Left ventricle myocardium inferior (tissue), 1 donor: ENCODE measurements at places on chromosomes 11 and 22. TPM values are rescaled to one million over a fixed set of nuclear protein-coding genes. Genes with fewer than 3 reads are reported as not detected.

- H3K27me3 ChIP-seq = peaks cover 22% of the 10 kb centered on the region
- no peaks in the 10 kb centered on the region for H3K4me1 ChIP-seq
- no peak for DNase-seq
- H3K27ac ChIP-seq = no peak overlapping the region
Observed at GRCh38 chr11:2237457-2238238, 32.7 kb downstream of the ASCL2 start.

DNA sequence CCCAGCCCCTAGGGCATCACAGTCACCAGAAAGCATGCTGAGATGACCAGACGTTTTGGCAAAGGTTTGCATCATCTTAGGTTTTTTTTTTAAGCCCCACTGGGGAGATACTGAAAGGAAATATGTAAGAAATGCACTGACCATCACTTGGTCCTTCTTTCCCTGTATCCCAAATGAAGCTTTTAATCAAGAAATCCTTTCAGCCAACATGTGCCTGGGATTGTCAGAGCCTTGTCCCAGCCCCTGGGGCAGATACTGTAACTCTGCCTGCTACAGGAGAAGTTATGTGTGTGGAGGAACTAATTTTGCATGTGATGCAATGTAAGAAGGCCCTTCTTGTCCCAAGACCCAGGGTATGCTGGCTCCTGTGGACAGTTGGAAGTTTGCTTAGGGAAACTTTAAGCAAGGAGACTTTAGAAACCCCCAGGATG, 65.6 kb downstream of the PPFIBP2 start:
- peaks cover 90% of the 10 kb centered on the region for H3K4me1 ChIP-seq
- H3K27me3 ChIP-seq = no peaks in the 10 kb centered on the region
- no peak for DNase-seq
- H3K27ac ChIP-seq = peak overlapping the region; percentile 85

DNA sequence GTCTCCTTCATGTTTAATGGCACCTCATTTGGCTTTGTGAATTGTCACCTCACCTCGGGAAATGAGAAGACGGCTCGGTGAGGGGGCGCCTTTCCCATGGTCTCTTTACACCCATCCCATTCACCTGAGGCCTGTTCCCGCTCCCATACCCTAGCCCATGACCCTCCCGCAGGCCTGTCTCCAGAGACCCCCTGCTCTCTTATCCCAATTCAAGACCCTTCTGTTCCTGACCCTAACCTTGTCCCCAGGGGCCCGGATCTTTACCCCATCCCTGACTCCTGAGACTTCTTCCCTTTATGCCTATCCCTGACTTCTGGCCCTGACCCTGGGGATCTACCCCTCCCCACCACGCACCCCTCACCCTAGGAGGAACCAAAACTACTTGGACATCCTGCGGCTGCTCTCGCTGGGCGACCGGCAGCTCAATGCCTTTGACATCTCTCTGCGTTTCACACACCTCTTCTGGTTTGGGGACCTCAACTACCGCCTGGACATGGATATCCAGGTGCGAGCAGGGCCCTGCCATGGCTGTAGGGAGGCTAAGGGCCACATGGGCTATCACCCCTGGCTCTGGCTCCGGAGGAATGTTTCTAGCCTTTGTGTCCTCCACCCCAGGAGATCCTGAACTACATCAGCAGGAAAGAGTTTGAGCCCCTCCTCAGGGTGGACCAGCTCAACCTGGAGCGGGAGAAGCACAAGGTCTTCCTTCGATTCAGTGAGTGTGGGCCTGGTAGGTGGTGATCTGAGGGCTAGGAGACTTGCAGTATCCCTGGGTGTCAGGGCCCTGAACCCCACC, 7.9 kb downstream of the INPPL1 start:
- peaks cover 51% of the 10 kb centered on the region for H3K4me1 ChIP-seq
- H3K27ac ChIP-seq = no peak overlapping the region
- H3K36me3 ChIP-seq = peaks cover 98% of the 10 kb centered on the region
- no peaks in the 10 kb centered on the region for H3K27me3 ChIP-seq

- H3K27me3 ChIP-seq = peaks cover 23% of the 10 kb centered on the region
- no peak overlapping the region for H3K27ac ChIP-seq
- H3K4me3 ChIP-seq = no peak overlapping the region
- no peaks in the 10 kb centered on the region for H3K4me1 ChIP-seq
- H3K36me3 ChIP-seq = no peaks in the 10 kb centered on the region
Observed at GRCh38 chr11:61671527-61671926, 8.7 kb upstream of the DAGLA start.

- peaks cover 4% of the 10 kb centered on the region for H3K27me3 ChIP-seq
- H3K4me1 ChIP-seq = no peaks in the 10 kb centered on the region
- H3K4me3 ChIP-seq = no peak overlapping the region
- no peaks in the 10 kb centered on the region for H3K36me3 ChIP-seq
- no peak for DNase-seq
- H3K27ac ChIP-seq = no peak overlapping the region
Observed at GRCh38 chr11:5107285-5107684, 30.9 kb downstream of the OR52A5 start.

DNA sequence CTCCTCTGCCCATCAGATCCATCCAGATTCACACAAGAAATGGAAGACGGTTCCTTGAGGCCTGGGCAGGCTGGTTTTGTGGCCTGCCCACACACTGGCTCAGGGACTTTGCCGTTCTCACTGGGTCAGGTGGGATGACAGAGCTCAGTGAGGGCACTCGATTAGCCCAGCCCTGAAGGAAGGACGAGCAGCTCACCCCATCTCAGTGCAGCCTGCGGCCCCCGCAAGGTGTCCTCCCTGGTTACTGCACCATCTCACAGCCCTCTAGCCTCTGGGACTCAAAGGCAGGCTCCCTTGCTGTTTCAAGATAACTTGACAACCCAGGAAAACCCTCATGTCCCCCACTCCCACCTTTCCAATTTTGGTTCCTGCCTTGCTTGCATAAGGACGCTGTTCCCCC, 4.2 kb downstream of the SLC16A8 start:
- peaks cover 18% of the 10 kb centered on the region for H3K27me3 ChIP-seq
- H3K36me3 ChIP-seq = peaks cover 7% of the 10 kb centered on the region
- DNase-seq = no peak
- no peak overlapping the region for H3K27ac ChIP-seq
- peaks cover 21% of the 10 kb centered on the region for H3K4me1 ChIP-seq

DNA sequence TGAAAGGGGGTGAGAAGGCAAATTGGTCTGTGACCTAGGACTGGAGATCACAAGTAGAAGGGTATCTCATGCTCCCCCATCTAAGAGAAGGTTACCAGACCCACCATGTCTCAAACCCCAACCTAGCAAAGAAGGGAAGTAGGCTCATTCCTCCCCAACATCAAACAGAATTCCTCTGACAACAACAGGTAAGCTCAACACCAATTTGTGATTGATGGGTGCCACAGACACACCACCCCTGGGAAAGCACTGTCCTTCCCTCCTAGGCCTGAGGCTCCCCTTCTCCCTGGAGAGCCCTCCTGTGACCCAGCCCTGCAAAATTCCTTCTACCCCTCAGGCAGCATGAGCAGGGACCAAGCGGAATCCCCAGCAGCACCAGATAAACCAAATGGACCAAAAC, 154.3 kb downstream of the BUD13 start:
- H3K36me3 ChIP-seq = no peaks in the 10 kb centered on the region
- H3K4me3 ChIP-seq = no peak overlapping the region
- H3K27ac ChIP-seq = no peak overlapping the region
- H3K27me3 ChIP-seq = peaks cover 48% of the 10 kb centered on the region
- no peak for DNase-seq
- no peaks in the 10 kb centered on the region for H3K4me1 ChIP-seq

DNA sequence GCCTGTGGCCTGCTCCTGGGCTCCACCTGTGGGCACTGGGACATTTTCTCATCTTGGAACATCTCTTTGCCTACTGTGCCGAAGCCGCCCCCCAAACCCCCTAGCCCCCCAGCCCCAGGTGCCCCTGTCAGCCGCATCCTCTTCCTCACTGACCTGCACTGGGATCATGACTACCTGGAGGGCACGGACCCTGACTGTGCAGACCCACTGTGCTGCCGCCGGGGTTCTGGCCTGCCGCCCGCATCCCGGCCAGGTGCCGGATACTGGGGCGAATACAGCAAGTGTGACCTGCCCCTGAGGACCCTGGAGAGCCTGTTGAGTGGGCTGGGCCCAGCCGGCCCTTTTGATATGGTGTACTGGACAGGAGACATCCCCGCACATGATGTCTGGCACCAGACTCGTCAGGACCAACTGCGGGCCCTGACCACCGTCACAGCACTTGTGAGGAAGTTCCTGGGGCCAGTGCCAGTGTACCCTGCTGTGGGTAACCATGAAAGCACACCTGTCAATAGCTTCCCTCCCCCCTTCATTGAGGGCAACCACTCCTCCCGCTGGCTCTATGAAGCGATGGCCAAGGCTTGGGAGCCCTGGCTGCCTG, 1.4 kb downstream of the SMPD1 start:
- H3K27ac ChIP-seq = peak overlapping the region; percentile 94
- peaks cover 29% of the 10 kb centered on the region for H3K36me3 ChIP-seq
- no peak for DNase-seq
- H3K4me1 ChIP-seq = peaks cover 28% of the 10 kb centered on the region

- no peak for DNase-seq
- H3K27ac ChIP-seq = peak overlapping the region; percentile 79
- H3K4me3 ChIP-seq = no peak overlapping the region
- no peaks in the 10 kb centered on the region for H3K27me3 ChIP-seq
- H3K4me1 ChIP-seq = peaks cover 64% of the 10 kb centered on the region
Observed at GRCh38 chr22:24420072-24420976, 7.1 kb upstream of the ADORA2A start.

DNA sequence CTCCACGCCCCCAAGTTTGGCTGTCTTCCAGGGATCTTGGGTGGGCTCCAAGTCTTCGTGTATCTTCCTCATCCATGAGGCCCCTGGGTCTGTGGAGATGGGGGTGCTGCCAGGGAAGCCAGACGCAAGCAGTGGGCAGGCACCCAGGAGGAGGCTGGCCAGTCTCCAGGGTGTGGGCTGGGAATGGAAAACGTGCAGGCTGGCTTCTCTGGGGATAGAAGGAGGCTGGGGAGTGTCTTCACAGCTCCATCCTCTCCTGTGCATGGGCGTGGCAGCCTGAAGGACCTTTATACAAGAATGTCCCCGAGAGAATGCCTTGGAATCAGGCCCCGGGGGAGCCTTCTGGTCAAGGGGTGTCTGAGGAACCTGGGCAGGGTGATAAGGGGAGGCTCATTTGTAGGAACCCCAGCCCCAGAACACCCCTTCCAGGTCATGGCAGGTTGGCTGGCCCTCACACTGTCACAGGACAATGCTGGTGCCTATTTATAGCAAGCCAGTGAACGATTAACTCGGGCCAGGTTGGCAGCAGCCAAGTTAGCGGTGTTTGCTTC, 14.0 kb downstream of the SGSM1 start:
- H3K36me3 ChIP-seq = no peaks in the 10 kb centered on the region
- peaks cover 42% of the 10 kb centered on the region for H3K4me1 ChIP-seq
- peak overlapping the region; percentile 85 for H3K27ac ChIP-seq
- H3K4me3 ChIP-seq = peak overlapping the region; percentile 17
- peak; percentile 74 for DNase-seq

DNA sequence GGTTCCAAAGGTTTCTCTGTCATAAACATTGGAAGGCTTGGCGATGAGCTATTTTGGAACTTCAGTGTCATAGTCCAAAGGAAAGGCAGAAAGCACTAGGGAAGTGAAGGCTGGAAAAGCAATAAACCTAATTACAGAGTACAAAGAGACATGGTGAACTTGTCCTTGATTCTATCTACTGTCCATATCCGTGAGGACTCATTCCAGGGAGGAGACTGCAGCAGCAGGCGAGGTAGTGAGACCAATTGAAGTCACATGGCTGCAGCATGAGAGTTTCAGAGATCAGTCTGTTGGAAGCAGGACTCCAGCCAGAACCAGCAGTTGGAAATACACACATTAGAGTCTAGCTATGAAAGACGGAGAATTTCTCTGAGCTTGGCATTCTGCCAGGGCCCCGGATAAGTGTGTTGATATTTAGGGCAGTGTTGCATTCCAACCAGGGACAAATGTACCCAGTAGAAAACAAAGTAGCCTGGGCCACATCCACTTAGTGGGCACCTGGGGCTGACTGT, 54.1 kb upstream of the ARHGAP42 start:
- H3K4me1 ChIP-seq = peaks cover 44% of the 10 kb centered on the region
- H3K27ac ChIP-seq = peak overlapping the region; percentile 82
- H3K4me3 ChIP-seq = peak overlapping the region; percentile 26
- no peaks in the 10 kb centered on the region for H3K27me3 ChIP-seq
- H3K36me3 ChIP-seq = no peaks in the 10 kb centered on the region

DNA sequence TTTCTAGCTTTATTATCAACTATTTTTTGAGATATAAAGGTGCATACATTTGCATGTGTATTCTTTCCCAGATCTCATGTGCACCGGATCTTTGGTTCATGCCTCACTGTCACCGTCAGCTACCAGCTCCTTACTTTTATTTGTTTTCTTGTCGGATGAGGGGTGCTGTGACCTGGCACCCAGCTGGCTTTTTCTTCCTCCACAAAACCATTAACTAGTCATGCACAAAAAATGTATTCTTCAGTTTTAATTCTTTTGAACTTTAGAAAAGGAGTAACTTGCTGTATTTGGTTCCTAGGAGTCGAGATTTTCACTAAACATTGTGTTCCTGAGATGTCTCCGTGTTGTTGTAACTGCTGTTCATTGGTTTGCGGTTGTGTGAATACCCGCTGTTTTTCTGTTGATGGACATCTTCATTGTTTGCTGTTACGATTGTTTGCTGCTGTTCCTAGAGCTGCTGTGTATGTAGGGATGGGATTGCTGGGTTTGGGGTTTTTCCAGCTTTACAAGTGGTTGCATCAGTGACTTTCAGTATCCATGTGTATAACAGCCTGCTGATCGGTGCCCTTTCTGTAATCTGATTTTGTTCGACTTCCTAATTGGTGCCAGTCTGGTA, 39.4 kb downstream of the MOV10L1 start:
- H3K4me3 ChIP-seq = no peak overlapping the region
- H3K4me1 ChIP-seq = no peaks in the 10 kb centered on the region
- no peak overlapping the region for H3K27ac ChIP-seq
- H3K36me3 ChIP-seq = no peaks in the 10 kb centered on the region

Gene CD3E
- 0.60 TPM for total RNA-seq

Gene MEI1
- total RNA-seq = 0.74 TPM

Gene MIAT
- total RNA-seq = 0.66 TPM

Gene USH1C
- total RNA-seq = not detected

Gene HIC2
- total RNA-seq = 1.5 TPM
